ENCODE measurements at places on chromosomes 4 and X.

GRCh38 chr4:110396963-110397362 is 79.0 kb upstream of the ENPEP start:
- no peak for DNase-seq

DNA sequence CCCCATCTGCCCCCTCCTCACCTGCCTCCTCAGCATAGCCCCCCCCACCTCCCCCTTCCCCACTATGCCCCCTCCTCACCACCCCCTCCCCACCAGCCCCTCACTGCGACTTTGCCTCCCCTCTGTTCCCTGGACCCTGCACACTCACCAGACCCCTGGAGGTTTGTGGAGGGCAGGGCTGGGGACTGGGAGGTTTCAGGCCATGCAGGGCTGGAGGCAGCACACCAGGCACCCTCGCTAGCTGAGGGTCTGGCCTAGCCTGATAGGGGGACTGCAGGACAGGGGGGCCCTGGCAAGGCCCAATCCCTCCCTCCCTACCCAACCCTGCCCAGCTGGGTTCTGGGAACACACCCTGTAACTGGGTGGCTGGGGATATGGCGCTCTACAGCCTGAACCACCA is 28.0 kb downstream of the TACC3 start:
- DNase-seq, result no peak

- DNase-seq, result no peak
Measured at GRCh38 chrX:118493016-118493415, 2.6 kb upstream of the DOCK11 start.

DNA sequence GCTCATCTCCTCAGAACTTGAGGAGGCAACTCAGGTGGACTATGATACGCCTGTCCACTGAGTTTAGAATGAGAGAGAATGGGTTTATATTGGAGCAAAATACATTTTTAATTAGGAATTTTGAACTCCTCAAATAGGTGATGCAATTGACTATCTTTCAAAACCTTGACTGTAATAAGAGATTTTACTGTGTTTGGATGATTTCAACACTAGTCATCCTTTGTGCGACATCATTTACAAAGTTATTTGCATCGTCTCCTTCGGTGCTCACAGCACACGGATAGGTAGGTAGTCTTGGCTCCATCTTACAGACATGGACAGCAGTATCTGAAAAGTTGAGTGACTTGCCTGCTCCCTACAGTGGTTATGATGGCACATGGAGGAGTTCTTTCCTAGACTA is 67.0 kb downstream of the AASDH start:
- DNase-seq, result no peak

DNA sequence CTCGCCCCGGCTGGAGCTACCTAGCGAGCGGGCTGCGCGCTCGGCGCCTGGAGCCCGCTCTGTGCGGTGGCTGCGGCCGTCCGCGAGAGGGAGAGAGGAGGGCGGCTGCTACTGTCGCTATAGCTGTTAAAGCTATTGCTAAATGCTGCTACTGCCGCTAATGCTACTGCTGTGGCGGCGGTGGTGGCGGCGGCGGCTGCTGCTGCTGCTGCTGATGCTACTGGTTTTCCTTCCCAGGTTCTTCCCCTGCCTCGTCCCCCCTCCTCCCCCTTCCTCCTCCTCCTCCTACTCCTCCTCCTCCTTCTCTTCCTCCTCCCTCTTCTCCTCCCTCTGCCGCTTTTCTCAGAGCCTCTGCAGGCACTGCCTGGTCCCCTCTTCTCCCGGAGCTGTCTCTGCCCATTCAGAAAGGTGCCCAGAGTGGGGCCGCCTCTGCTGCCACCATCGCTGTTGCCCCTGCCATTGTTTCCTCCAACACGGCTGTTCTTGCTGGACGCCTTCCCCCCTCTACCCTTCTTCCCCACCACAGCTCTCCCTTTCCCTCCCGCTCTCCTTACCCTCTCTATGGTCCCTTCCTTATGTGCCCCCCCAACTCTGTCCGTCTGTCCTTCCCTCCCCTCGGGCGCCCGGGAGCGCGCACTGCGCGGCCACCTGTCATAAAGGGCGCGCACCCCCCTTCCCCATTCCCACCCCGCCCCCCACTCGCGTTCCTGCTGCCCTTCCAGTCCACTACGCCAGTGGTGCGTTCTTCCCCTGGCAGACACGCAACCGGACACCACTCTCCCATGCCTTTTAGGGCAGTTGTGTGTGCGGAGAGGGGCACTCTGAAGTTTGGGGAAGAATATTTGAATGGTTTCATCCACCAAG is at the start of gene NEXMIF:
TSS of gene NEXMIF (minus strand) at position 228 of the 864 bp plus-strand sequence.
- no peak for DNase-seq

DNA sequence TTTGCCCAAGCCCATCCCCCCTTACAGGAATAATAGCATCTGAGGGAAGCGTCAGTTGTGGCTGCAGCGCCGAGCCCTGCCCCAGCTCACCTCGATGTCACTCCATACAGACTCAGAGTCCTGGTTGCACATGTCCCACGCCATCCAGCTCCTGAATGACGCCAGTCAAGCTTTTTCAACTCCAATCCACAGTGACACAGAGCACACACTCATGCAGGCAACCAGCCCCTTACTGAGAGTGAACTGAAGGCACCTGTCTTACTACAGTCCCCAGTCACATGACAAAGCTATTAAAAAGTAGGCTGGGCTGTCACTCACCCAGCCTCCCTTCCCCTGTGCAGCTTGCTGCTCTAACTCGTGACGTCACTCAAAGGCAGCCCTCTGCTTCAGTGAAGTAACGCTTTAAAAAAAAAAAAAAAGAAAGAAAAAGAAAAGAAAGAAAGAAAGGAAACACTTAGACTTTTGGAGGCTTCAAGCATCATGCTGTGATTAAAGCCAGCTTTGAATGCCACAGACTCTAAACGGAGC is at the start of gene PPARGC1A:
TSS of gene PPARGC1A (minus strand) at position 234 of the 528 bp plus-strand sequence. CDS start at position 144, 90 bp downstream.
- DNase-seq, result no peak

- DNase-seq, result no peak
Measured at GRCh38 chr4:103018391-103019307, 856 bp downstream of the SLC9B1 start.

DNA sequence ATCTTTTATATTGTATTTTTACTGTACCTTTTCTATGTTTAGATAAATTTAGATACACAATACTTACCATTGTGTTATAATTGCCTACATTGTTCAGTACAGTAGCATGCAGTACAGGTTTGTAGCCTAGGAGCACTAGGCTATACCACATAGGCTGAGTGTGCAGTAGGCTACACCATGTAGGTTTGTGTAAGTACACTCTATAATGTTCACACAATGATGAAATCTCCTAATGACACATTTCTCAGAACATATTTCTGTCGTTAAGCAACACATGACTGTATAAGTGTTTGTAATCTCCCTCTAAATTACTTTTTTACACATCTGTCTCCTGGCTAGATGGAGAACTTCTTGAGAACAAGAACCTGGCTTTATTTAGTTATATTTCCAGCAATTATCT is 40.3 kb downstream of the UCHL1 start:
- DNase-seq, result no peak

- no peak for DNase-seq
Measured at GRCh38 chr4:20192736-20193135, 59.0 kb upstream of the SLIT2 start.

- DNase-seq, result no peak
Measured at GRCh38 chr4:52249581-52249980, 198.5 kb downstream of the SPATA18 start.

DNA sequence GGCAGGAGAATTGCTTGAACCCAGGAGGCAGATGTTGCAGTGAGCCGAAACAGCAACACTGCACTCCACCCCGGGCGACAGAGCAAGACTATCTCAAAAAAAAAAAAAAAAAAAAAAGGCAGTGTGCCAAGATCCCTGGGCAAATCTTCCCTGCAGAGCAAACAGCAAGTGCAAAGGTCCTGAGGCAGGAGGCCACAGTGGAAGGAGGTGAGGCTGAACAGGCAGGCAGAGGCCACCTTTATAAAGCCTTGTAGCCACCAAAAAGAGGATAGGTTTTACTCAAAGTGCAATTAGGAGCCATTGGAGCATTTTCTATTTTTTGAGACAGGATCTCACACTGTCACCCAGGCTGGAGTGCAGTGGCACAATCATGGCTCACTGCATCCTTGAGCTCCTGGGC is 45.1 kb upstream of the TLR2 start:
- no peak for DNase-seq
